ENCODE measurements at places on chromosomes 7 and 10.

DNA sequence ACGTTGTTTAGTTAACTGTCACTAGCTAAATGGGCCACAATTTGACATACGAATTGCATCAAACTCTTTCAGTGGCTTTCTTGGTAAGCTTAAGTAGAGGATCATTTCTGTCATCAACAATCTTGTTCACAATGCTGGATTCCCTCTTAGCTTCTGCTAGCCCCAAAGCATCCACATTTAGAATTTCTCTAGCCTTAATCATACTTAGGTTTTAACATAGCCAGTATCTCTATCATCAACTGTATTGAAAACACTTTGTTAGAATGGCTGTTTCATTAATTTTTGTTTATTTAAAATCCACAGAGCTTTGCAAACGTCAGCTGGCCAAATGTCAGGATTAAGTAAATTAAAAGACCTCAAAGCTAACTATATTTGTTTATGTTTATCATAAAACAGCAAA, 41.1 kb downstream of the ABRAXAS2 start:
- no peak for DNase-seq

GRCh38 chr10:73768881-73769280, 13.0 kb upstream of the CHCHD1 start:
- DNase-seq = no peak

- DNase-seq = peak; percentile 52
Measured at GRCh38 chr7:129825209-129825970, 127.4 kb downstream of the UBE2H start.

- no peak for DNase-seq
Measured at GRCh38 chr7:19725770-19726169, 16.9 kb upstream of the POLR1F start.

DNA sequence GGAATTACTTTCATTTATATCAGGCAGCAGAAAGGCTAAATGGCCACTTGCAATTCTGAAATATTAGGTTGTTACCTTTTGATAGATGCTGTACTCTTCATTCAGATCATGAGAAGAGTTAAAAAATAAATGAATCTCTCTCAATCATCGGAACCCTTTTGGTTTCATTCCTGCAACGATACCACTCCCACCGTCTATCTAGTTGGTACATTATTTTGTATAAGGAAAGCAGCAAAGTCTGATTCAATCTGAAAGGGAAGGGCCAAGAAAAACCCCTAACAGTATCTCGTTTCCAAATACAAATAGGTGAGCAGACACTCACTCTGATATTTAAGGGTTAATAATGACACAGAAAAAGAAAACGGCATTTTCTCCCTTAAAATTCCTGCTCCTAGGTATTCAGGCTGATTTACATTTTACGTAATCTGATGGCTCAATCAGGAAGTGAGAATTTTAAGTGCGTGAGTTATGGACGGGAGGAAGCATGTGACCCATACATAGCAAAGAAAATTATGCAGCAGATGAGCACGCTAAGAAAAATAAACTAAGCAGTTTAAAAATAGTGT, 209.4 kb upstream of the KLF14 start:
- no peak for DNase-seq

DNA sequence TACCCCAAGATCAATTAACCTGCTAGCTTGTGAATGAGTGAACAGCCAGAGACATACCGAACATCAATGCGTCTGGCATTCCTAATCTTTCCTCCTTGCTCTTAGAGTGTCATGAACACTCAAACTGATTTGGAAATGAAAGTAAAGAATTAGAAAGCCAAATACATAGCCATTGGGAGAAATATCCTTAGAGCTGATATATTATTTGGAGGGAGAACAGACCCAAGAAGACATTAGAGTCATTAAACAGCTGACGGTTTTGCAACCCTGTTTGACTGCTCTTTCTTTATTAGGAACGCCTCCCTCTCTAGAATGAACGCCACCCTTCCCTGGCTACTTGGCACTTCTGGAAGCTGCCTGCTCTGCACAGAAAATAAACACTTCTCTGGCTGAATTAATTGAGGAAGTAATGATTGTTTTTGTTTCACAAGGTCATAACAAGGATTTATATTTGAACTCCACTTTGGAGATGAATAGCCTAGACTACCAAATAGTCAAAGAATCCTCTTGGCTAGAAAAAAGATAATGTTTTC, 42.8 kb downstream of the CTTNBP2 start:
- DNase-seq = no peak

- no peak for DNase-seq
Measured at GRCh38 chr7:1678081-1678543, 8.0 kb downstream of the ELFN1 start.
